ENCODE measurements at places on chromosomes 3 and 15.

DNA sequence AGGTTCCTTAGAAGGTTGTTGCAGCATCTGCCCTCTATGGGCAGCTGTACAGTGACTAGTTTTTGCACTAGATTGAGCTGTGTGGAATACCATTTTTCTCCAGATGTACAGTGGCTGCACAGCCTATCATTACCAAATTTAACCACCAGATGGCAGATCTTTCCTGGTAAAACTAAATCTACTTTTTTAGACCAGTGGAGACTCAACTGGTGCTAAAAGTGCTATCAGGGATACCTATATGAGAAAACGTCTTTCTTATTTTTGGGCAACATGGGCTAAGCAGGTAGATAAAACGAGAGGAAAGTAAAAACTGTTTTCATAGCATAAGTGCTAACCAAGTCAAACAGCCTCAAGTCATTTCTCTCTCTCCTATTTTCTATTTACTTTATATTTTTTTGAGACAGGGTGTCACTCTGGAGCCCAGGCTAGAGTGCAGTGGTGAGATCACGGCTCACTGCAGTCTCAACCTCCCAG, 21.2 kb downstream of the IGSF10 start:
- DNase-seq: no peak

GRCh38 chr3:10994306-10994705, 1.8 kb downstream of the SLC6A1 start:
- no peak for DNase-seq

DNA sequence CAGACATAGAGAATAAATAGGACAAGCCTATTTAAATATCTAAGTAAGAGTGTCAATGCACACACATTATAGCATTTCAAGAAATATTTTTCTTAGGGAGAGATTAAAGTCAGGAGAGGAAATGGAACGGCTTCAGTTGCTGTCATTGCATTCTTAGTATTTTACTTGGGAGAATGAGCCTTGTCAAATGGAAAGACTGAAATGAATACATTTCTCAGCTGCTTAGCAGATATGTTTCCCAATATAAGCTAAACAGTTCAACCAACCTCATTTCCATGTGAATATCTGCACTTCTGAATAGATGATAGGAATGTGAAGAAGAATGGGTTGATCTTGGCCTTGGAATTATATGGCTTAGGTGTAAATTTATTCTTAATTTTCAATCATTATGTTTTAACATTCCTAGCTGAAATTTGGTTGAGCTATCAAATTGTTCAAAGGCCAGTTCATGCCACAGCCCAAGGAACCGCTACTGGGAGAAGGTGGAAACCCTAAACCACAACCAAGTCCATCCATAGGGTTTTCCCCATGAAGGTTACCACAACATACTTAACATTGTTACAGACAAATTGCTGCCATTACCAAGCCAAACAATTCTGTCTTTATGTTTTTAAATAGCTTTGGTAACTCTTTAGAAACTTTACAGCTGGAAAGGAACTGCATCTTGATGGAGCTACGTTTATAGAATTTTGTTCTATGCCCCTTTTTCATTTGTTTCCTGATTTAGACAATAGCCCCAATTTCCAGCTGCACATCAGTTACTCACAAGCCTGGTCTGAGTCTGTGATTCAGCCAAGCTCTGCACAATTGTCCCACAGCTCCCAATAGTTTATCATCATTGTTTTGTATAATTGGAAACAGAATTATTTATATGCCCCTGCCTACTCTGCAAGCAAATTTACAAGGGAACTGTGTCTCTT, 459.6 kb downstream of the MECOM start:
- DNase-seq: no peak

- DNase-seq: no peak
Observed at GRCh38 chr3:114770874-114771273, 376.2 kb downstream of the ZBTB20 start.

DNA sequence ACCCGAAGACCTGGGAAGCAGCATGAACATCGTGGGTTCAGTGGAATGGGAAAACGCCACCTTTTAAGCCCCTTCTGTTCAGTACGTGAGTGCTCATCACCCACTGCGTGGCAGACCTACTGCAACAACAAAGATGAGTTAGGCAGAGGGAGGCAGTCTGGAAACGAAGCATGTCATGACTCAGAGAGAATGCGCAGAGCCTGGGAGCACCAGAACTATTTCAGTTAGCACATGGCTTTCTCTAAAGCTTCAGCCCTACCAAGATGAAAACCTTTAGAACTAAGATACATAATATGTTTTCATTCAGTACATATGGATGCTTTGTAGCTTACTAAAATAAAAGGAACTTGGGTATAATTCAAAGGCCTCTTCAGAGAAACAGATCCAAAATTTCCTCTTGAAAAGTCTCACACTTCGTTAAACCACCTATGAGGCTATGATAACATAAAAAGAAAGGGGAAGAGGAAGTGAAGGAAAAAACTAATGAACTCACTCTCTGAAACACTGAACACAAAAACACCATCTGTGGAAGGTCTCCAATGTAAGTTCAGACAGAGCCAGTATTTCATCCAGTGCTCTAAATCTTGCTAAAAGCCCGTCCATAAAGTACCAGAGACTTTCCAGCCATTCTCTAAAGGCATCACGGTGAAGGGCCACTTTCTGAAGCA, 140.1 kb downstream of the OCA2 start:
- no peak for DNase-seq

DNA sequence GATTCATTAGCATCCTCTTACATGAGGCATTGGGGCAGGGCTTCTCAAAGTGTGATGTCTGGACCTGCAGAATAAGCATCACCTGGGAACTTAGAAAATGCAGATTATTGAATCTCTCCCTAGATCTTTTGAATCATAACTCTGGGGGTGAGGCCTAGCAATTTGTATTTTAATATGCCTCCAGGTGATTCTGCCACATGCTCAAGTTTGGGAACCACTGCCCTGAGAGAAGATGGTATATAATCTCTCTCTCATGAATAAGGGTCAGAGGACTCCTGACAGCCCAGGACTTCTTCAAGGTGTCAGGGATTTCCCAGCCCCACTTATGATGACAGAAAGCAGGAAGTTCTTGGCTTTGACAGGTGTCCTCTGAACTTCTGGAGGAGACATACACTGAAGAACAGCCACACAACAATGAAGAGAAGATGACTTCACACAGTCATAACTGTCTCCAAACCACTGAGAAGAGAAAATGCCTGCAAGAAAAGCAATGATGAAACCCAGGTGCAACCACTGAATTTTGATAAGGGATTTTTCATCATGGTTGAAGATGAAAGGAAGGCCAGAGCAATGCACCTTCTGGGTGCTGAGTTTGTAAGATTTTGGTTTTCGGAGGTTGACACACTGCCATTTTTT, 211.9 kb upstream of the MRPL3 start:
- no peak for DNase-seq

DNA sequence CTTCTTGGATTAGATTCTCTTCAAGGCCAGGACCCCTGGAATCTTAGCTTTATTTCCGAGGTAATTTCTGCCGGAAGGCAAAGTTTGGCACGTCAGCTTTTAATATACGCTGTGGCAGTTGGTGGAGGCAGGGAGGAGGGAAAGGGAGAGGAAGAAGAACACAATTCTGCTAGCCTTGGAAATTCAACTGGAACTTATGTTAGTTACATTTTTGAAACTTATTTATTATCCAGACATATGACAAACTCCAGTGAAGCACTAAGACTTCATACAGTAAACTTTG, 100.1 kb upstream of the TSC22D2 start:
- DNase-seq: no peak

GRCh38 chr15:62035256-62035924, 24.9 kb downstream of the VPS13C start:
- no peak for DNase-seq

GRCh38 chr3:152460936-152461335, 192.2 kb downstream of the MBNL1 start:
- DNase-seq: no peak

Measured in Peyer's patch (tissue), 4 donors.